ENCODE measurements at places on chromosomes 2 and 18. TPM values are rescaled to one million over a fixed set of nuclear protein-coding genes. Genes with fewer than 3 reads are reported as not detected.

GRCh38 chr2:192398236-192398635 lies 203.5 kb upstream of the TMEFF2 start:
- no peak for DNase-seq

DNA sequence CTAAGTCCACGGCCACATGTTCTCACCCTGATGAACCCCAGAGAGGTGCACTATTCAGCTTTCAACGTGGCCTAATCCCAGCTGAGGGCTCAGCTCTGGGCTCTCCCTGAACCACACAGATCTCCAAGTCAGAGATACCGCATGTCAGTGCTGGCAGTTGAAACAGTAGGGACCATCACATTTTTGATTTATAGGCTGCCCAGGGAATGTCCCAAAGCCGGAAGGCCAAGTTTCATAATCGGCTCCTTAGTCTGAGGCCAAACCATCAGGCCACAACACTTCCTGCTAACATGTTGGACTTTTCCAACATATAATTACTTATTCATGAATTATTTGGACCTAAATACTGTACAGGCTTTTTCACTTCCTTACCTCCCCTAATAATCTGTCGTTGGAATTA lies 91.9 kb upstream of the KLHL29 start:
- DNase-seq, result no peak

GRCh38 chr2:27729198-27729597 lies 42.3 kb upstream of the MRPL33 start:
- no peak for DNase-seq

GRCh38 chr2:108593547-108594098 lies 59.4 kb downstream of the LIMS1 start:
- no peak for DNase-seq

Gene ALK
- total RNA-seq, result not detected

Gene GDF7
- total RNA-seq, result 7.2 TPM

Gene SPEG
- 0.75 TPM for total RNA-seq

Gene BUB1
- 46.1 TPM for total RNA-seq

Gene PRKAG3
- not detected for total RNA-seq

DNA sequence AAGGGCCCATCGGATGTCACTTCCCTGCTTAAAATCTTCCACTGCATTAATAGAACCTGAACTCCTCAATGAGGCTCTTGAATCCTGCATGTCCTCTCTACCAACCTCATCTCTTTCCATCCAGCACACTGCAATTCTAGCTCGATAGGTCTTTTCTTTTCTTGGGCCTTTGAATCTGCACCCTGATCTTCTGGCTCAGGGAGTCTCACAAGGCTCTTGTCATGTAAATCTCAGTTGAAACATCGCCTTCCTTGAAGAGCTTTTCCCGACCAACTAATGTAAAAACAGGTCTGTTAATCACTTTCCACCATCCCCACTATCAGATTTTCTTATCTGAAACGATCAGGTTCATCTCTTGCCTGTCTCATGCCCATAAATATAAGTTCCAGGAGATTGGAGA lies 120.5 kb downstream of the MYO5B start:
- DNase-seq, result no peak

GRCh38 chr2:241390301-241391206 lies 34.5 kb downstream of the FARP2 start:
- no peak for DNase-seq

Measured in liver (tissue), 10 donors.